ENCODE measurements at places on chromosomes 6 and 20. TPM values are rescaled to one million over a fixed set of nuclear protein-coding genes. Genes with fewer than 3 reads are reported as not detected.

- no peaks in the 10 kb centered on the region for H3K36me3 ChIP-seq
- no peak for DNase-seq
- no peak overlapping the region for H3K4me3 ChIP-seq
- H3K27me3 ChIP-seq, result no peaks in the 10 kb centered on the region
- no peak overlapping the region for H3K27ac ChIP-seq
Measured at GRCh38 chr6:1906609-1907008, 296.9 kb downstream of the FOXC1 start.

Gene TINAG
- total RNA-seq, result 86.4 TPM

DNA sequence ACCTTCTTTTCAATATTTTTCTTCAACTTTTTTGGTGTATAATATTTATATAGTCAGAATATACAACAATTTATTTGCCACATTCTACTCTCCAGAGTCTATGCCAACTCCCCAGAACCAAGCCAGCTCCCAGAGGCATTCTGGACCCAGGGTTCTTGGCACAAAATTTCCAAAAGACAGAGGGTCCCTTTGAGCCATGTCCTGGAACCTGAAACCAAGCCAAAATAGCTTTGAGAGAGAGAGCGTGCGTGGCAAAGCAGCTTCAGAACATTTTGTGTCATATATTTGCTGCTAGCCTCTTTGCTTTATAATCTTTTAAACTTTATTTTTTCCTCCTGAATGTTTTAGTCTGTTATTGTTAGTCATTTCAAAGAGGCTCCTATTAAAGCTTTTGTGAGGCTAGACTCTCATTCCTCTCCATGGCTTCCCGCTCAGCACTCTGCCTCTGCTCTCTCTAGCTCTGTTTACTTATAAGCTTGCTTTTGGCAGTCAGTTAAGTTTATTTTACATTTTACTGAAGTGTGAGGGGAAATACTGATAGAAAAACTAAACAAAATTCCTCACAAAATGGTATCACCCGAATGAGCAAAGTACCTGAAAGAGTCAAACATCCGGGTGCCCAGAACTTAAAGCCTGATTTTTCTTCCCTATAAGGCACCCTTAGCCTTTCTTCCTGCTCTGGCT lies 605.1 kb upstream of the ID4 start:
- H3K27me3 ChIP-seq, result no peaks in the 10 kb centered on the region
- H3K27ac ChIP-seq, result no peak overlapping the region
- no peak for DNase-seq
- no peaks in the 10 kb centered on the region for H3K4me1 ChIP-seq

Gene MTFR2
- total RNA-seq, result 0.68 TPM

Gene ATG5
- total RNA-seq, result 54.6 TPM

Gene TNFRSF6B
- total RNA-seq, result 13.7 TPM

- peaks cover 30% of the 10 kb centered on the region for H3K36me3 ChIP-seq
- DNase-seq, result no peak
- no peaks in the 10 kb centered on the region for H3K27me3 ChIP-seq
- peaks cover 9% of the 10 kb centered on the region for H3K4me1 ChIP-seq
Measured at GRCh38 chr20:41424011-41424410, 57.4 kb upstream of the EMILIN3 start.

GRCh38 chr6:83096791-83097190 lies 29.3 kb downstream of the DOP1A start:
- H3K4me3 ChIP-seq, result no peak overlapping the region
- no peaks in the 10 kb centered on the region for H3K27me3 ChIP-seq
- DNase-seq, result no peak
- no peaks in the 10 kb centered on the region for H3K36me3 ChIP-seq
- no peak overlapping the region for H3K27ac ChIP-seq

- no peak overlapping the region for H3K27ac ChIP-seq
- no peak for DNase-seq
- H3K36me3 ChIP-seq, result no peaks in the 10 kb centered on the region
- no peaks in the 10 kb centered on the region for H3K4me1 ChIP-seq
Measured at GRCh38 chr6:42239333-42239732, 21.7 kb upstream of the MRPS10 start.

DNA sequence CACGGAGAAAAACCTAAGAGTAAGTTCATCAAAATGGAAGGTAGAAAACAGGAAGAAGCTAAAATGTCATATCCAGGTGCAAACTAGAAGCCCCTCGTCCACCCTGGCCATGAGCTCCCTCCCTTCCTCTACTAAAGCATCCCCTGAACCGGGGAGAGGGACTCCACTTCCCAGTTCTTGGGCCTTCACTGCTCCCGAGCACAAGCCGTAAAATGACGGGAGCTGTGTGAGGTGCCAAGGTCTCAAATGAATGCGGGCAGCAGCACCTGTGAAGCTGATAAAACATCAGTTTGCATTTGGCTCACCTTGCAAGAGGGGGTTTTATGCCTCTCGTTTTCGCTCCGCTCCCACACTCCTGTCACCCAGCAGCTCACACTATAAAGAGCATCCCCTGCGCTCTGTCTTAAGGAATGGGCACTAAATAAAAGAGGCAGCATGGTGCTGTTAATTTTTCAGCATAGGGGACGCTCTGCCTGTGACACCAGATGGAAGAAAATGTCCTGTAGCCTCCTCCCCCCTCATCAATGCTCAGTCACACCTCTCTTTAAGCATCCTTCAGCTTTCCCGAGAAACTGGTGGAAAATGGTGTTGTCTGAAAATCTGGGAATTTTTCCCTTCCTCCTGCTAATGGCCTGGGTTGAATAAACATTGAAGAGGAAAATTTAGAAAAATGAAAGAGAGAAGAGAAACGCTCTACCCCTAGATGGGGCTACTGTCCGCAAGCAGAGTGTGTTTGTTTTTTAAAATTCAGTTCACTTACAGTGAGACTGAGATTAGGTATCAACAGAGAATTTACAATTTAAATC lies 563.0 kb upstream of the AGPAT4 start:
- H3K4me1 ChIP-seq, result no peaks in the 10 kb centered on the region
- DNase-seq, result no peak
- H3K36me3 ChIP-seq, result no peaks in the 10 kb centered on the region
- no peak overlapping the region for H3K4me3 ChIP-seq

DNA sequence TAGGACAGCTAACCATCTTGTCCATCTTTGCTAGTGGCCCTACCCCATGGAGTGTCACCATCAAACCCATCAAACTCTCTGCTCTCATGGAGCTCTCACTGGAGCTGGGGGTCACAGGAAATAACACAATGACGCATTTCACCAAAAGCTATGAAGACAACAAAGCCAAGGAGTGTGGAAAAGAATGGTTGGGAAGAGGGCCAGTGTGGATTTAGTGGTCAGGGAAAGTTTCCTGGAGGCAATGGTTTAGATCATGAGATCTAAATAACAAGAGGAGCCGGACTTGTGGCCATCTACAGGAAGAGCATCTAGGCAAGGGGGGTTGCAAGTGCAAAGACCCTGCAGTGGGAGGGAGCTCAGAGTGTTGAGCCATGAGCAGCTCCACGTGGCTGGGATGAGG lies 189.5 kb downstream of the BMP7 start:
- H3K4me3 ChIP-seq, result no peak overlapping the region
- H3K36me3 ChIP-seq, result no peaks in the 10 kb centered on the region
- DNase-seq, result no peak
- peaks cover 21% of the 10 kb centered on the region for H3K27me3 ChIP-seq
- no peak overlapping the region for H3K27ac ChIP-seq

All from transverse colon (tissue), 4 donors.